HFFc6 (cell line): ENCODE measurements at places on chromosomes 11 and 22. TPM values are rescaled to one million over a fixed set of nuclear protein-coding genes. Genes with fewer than 3 reads are reported as not detected.

GRCh38 chr22:31447337-31447736, 42.3 kb downstream of the EIF4ENIF1 start:
- DNase-seq = no peak

DNA sequence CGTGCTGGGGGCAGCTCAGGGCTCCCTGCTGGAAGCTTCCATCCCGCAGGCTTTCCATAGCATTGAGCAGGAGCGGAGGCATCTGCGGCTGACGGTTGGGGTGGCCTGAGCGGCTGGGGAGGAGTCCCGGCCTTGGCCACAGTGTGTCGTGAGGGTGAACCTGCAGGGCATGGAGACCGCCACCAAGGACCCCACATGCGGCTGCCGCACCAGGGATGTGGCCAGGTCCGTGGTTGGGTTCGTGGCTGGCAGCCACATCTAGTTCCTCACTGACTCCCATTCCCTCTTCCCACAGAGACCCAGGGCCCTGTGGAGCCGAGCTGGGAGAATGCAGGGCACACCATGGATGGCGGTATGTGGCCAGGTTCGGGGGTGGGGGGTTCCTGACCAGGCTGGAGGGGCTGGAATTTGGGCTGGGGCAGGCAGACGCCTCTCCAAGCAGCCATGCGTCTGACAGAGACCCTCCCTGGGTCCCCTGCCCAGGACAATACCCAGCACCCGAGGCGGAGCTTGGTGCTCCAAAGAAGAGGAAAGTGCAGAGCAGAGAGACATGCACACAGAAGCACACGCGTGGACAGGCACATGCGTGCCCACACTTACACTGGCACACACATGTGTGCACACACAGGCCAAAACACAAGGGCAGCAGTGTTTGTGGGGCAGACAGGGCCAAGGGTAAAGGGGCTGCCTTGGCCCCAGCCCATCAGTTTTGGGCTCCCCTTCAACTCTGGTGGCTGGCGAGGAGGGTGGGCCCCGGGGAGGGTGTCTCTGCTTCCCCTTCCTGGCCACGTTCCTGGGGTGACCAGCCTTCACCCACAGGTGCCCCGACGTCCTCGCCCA, 2.7 kb downstream of the MUC5B start:
- DNase-seq = no peak

- no peak for DNase-seq
Observed at GRCh38 chr11:6627762-6628241, 8.6 kb upstream of the TPP1 start.

DNA sequence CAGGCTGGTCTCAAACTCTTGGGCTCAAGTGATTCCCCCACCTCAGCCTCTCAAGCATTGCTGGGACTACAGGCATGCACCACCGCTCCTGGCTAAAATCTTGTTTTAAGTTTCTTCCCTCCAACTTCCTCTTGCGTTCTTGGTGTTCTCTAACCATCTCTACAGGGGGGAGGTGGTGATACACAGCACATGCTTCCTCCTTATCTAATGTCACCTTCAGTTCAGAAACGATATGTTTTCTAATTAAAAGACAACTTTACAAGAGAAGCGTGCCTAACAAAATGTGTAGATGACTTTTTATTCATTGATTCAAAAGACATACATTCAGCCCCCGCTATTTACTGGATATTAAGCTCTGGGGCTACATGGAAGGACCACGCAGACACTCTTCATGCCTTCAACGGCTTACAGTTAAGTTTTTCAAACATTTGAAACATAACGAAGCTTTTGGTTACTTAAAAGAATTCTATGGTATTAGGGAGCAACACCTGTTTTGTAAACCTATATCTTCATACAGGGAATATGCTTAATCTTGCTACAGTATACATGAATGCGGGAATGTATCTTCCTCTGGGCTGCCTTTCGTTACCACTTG, 933 bp upstream of the DLAT start:
- DNase-seq = no peak

DNA sequence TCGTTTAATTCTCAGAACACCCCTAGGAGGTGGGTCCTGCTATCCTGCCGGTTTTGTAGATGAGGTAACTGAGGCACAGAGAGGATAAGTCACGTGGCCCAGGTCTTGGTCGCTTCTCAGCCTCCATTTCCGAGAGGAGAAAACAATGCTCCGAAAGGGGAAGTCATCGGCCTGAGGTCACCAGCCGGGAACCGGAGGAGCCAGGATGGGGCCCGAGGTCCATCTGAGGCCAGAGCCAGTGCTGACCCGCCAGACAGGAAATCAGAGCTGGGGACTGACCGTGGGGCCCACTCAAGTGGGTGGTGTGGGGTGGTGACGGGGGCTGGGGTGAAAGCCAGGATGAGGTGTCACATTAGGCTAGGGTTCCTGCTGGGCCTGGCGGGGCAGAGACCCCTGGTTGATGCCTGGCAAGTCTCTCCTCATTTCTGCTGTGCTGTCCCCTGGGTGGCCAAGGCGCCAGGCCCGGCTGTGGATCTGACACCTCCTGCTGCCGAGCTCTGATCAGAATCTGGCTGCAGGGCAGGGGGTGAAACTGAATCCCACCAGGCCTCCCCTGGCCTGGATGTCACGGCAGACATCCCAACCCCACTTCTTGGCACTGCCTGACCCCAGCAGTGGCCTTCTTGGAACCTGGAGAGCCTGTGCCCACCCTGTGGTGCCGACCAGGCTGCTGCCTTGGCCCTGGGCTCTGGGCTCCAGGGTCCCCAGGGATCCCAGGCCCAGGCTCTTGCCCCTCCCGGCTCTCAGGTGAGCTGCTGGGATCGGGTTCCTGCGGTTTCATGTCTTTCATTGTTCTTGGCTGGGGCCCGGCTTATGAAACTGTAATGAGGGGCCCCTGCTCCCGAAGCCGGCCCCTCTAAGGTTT, 12.0 kb downstream of the TRIOBP start:
- DNase-seq = no peak

- no peak for DNase-seq
Observed at GRCh38 chr11:130467116-130467900, 18.9 kb downstream of the ADAMTS15 start.

- DNase-seq = peak; percentile 58
Observed at GRCh38 chr22:30947816-30948454, 20.6 kb downstream of the MORC2 start.

DNA sequence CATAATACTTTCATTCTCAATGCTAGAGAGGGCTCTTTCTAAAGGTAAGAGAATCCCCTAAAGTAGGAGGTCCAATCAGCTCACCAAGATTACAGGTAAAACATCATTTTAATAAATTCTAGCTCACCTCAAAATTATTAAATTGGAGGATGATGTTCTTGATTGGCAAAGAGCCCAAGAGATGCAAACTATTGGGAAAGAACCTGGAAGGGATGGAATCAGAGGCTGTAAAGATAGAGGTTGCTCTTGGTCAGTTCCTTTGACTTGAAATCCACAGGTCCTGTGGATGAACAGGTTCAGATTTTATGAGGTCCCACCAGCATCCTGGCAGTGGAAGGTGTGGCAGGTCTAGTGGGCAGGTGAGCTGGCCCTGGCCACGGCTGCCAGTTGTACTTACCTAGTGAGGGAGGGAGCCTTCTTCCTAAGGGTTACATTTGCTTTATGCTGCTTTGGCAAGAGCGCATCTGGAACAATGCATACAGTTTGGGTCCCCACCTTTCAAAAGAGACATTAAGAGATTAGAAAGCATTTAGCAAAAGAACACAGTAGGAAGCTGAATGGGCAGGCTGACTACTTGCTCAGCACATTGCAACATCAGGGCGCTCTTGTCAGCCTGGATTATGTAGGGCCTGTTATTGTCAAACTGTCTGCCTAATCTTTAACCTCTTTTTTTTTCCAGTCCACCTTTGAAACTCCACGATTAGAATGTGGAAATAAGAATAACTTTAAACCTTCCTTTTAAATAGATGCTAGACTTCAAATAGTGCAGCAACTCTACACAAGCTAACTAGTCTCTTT, 97.0 kb downstream of the RDX start:
- no peak for DNase-seq

GRCh38 chr11:2380807-2381350, 3.8 kb downstream of the CD81 start:
- DNase-seq = no peak

- DNase-seq = peak; percentile 63
Observed at GRCh38 chr11:33329705-33330329, 72.6 kb downstream of the HIPK3 start.

GRCh38 chr11:101436511-101437142, 147.2 kb downstream of the TRPC6 start:
- DNase-seq = no peak

DNA sequence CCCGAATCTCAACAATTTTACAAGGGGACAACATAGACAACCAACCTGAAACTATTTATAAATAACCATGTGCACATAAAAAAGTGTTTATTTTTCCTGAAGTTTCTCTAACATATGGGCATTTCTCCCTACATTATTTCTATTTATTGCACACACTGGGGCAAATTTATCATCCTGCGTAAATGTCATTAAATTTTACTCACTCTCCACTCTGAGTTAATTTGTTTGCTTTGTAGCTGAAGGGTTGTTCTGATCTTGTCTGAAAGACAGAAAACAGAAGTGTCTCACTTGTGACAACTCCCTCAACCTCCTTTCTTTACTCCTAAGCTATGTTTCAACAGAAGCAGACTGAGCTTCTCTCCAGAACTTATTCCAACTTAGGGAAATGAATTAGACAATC, 194.2 kb downstream of the HIPK3 start:
- no peak for DNase-seq

GRCh38 chr11:83681031-83681781, 395.0 kb upstream of the CCDC90B start:
- no peak for DNase-seq

GRCh38 chr11:65506290-65506771, 7.5 kb downstream of the MALAT1 start:
- DNase-seq = no peak

DNA sequence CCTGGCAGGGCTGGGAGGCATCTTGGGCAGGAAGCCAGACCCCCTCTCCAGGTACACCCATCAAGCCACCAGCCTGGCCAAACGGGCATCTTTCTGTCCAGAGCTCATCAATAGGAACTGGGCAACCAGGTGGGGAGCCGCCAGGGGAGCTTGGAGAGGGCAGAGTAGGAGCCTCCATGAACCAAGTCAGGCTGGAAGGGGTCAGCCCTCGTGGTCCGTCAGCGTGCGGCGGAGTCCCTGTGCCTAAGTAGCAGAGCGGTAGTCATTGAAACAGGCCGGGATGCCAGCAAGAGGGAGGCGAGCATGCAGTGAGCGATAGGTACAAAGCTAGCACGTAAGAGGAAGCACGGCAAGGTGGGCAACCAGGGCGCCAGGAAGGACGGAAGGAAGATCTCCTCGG, 1.7 kb downstream of the RTL6 start:
- no peak for DNase-seq

GRCh38 chr22:45516163-45516562, 13.5 kb downstream of the FBLN1 start:
- no peak for DNase-seq

DNA sequence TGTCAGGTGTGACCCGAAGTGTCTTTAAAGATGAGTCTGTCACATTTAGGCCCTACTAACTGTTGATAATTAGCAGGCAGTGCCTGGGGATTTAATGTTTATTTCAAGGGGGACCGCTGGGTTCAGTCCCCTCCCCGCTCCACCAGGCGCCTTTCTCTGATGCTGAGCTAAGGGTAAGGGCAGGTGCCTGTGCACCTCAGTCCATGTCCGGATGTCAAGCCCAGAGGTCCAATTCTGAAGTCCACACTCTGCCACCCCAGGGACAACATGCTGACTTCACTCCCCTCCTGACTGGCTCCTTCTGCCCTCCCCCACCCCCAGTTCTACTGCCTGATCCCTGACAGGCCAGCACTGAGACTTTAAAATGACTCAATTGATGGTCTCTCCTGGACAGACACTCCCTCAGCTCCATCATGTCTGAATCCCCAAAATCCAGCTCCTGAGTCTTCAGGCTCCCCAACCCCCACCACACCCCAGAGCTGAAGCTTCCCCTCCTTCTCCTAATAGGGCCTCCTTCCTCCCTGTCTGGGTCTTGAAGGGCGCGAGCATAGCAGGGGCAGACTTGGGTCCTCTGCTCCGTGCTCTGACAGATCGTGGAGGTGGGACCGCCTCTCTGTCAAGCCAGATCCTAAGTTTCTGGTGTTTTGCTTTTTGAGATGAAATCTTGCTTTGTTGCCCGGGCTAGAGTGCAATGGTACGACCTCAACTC, 49.8 kb upstream of the ANO1 start:
- DNase-seq = no peak

DNA sequence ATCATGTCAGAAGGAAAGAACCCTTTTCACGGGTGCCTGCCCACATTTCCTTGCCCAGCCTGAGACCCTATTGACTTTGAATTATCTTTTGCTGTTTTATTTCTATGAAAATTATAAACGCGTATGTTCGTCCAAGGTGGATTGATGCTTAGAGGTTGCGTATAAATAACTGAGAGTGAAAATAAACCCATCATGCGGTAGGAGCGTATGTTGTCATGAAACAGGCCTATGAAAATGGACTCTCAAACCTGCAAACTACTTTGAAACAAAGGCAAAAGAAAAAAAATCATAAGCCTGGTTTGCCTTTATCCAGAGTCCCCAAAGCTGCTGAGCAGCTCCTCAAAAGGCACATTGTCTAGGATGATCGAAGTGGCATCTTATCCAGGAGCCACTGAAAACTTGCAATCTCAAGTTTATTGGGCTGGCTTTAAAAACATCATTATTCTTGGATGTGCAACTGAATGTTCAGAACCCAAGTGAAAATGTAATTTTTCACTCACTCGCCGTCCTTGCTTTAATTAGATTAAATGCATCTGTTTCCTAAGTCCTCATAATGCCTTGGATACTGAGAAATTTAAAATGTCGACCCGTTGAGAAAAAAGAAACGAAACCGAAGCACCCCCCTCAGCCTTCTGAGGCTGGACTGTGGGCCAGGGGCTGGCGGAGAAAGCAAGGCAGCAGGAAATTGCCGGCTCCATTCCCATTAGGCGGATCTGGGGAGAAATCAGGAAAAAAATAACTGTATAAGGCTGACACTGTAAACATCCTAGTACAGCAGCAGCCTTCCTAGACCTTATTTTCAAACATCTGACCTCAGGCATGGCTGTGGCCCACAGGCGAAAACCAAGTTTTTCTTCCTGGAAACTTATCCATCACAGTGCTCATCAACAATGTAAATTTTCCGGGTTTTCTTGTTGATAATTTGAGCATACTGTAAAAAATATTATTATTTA, 82.9 kb upstream of the PPARA start:
- no peak for DNase-seq

- DNase-seq = no peak
Observed at GRCh38 chr11:14645015-14645912, 1.7 kb downstream of the PDE3B start.

- no peak for DNase-seq
Observed at GRCh38 chr22:30668386-30668710, 673 bp upstream of the DUSP18 start.

- DNase-seq = peak; percentile 28
Observed at GRCh38 chr11:125448136-125448535, 47.9 kb downstream of the FEZ1 start.

Gene SLC22A12
- not detected in 3 replicates for total RNA-seq

Gene OR5M11
- not detected in 3 replicates for total RNA-seq

Gene OR51Q1
- not detected in 3 replicates for total RNA-seq

Gene KCNK7
- total RNA-seq = 0.16 to 0.32 TPM (median 0.22 TPM) in 3 replicates

Gene BIK
- total RNA-seq = not detected in 3 replicates

Gene A4GALT
- total RNA-seq = 11.0 to 13.4 TPM (median 13.1 TPM) in 3 replicates

Gene THRSP
- total RNA-seq = not detected in 3 replicates

Gene CD151
- 719 to 988 TPM (median 977 TPM) in 3 replicates for total RNA-seq

Gene CLNS1A
- 92.7 to 104 TPM (median 101 TPM) in 3 replicates for total RNA-seq

Gene C1QTNF4
- total RNA-seq = not detected in 3 replicates

Gene SULT4A1
- total RNA-seq = not detected in 3 replicates

Gene TNRC6B
- total RNA-seq = 30.4 to 35.8 TPM (median 33.0 TPM) in 3 replicates
